ENCODE measurements at places on chromosomes 16 and 17. TPM values are rescaled to one million over a fixed set of nuclear protein-coding genes. Genes with fewer than 3 reads are reported as not detected.

SLC5A10 gene
- under 0.01 TPM for total RNA-seq

CRYBA1 gene
- not detected for total RNA-seq

UNC45B gene
- total RNA-seq = under 0.01 TPM

TSPAN10 gene
- total RNA-seq = 1.3 TPM

SLC16A11 gene
- total RNA-seq = 0.44 TPM

FGF11 gene
- 0.16 TPM for total RNA-seq

PDILT gene
- not detected for total RNA-seq

AIPL1 gene
- not detected for total RNA-seq

MILR1 gene
- total RNA-seq = 3.5 TPM

IGFALS gene
- total RNA-seq = under 0.01 TPM

CCL1 gene
- total RNA-seq = not detected

NHLRC4 gene
- total RNA-seq = 0.88 TPM

KRTAP2-3 gene
- total RNA-seq = not detected
